Activated CD4-positive, alpha-beta T cell treated with anti-CD3 and anti-CD28 coated beads for 36 hours (primary cell): ENCODE measurements at places on chromosomes 4 and X. TPM values are rescaled to one million over a fixed set of nuclear protein-coding genes. Genes with fewer than 3 reads are reported as not detected.

The TIMM17B gene
- 58.9 TPM for total RNA-seq

The GAGE2A gene
- total RNA-seq: not detected

The LETM1 gene
- 41.6 TPM for total RNA-seq

The SLC6A14 gene
- total RNA-seq: not detected

- no peak overlapping the region for H3K4me3 ChIP-seq
- H3K36me3 ChIP-seq: no peaks in the 10 kb centered on the region
- no peak overlapping the region for H3K27ac ChIP-seq
- peaks cover 52% of the 10 kb centered on the region for H3K4me1 ChIP-seq
- no peak for DNase-seq
- no peaks in the 10 kb centered on the region for H3K27me3 ChIP-seq
Measured at GRCh38 chr4:7906171-7906701, 33.4 kb downstream of the AFAP1 start.

- H3K4me3 ChIP-seq: no peak overlapping the region
- H3K27ac ChIP-seq: no peak overlapping the region
- H3K4me1 ChIP-seq: no peaks in the 10 kb centered on the region
- H3K27me3 ChIP-seq: no peaks in the 10 kb centered on the region
Measured at GRCh38 chr4:123545667-123546572, 149.3 kb downstream of the SPRY1 start.

DNA sequence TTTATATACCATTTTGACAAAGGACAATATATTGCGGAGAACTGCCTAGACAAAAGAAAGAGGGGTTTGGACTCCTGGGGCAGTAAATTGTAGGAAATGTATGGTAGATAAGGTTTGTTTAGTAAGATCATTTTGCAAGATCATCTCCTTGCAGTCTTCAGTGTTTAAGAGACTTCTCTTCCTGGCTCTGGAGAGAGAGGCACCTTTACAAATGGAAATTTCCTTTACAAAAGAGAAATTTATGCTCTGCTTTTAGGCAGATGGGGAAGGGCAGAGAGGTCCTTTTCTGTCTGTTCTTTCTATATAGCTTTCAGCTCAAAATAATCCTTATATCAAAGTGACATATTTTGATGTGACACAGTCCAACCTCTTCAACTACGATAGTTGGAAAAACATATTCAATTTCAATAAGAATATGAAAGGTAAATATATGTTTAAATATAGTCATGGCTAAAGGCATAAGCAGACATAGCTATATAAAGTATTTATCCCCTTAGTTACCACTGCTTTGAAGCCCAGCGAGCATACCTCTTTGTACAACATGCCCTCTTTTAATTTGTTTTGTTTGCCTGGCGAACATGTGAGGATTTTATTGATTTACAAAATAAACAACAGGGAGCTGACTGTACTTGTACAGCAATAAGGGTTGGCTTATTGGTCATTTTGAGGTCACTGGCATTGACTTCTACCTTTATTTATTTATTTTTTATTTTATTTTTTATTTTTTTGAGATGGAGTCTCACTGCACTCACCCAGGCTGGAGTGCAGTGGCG lies 65.2 kb downstream of the TRIM2 start:
- DNase-seq: no peak
- H3K4me1 ChIP-seq: peaks cover 8% of the 10 kb centered on the region
- no peaks in the 10 kb centered on the region for H3K27me3 ChIP-seq
- H3K27ac ChIP-seq: no peak overlapping the region
- no peaks in the 10 kb centered on the region for H3K36me3 ChIP-seq

GRCh38 chr4:67713529-67714247 lies 12.7 kb upstream of the UBA6 start:
- DNase-seq: no peak
- H3K27me3 ChIP-seq: no peaks in the 10 kb centered on the region
- H3K27ac ChIP-seq: peak overlapping the region; percentile 72
- H3K4me1 ChIP-seq: peaks cover 30% of the 10 kb centered on the region
- peaks cover 19% of the 10 kb centered on the region for H3K36me3 ChIP-seq

GRCh38 chrX:11600578-11600977 lies 65.1 kb downstream of the ARHGAP6 start:
- no peaks in the 10 kb centered on the region for H3K4me1 ChIP-seq
- no peaks in the 10 kb centered on the region for H3K36me3 ChIP-seq
- peaks cover 4% of the 10 kb centered on the region for H3K27me3 ChIP-seq
- no peak for DNase-seq

- no peaks in the 10 kb centered on the region for H3K4me1 ChIP-seq
- no peaks in the 10 kb centered on the region for H3K36me3 ChIP-seq
- H3K27ac ChIP-seq: no peak overlapping the region
Measured at GRCh38 chrX:116749943-116750342, 287.2 kb upstream of the CT83 start.
